ENCODE measurements at places on chromosomes 7 and 10. TPM values are rescaled to one million over a fixed set of nuclear protein-coding genes. Genes with fewer than 3 reads are reported as not detected.

ADARB2 gene
- total RNA-seq: 1.3 TPM

PLEKHS1 gene
- total RNA-seq: 0.04 TPM

AKR1C3 gene
- total RNA-seq: 10.6 TPM

NANOS1 gene
- total RNA-seq: 9.7 TPM

GPR26 gene
- total RNA-seq: not detected

SPDYE5 gene
- 0.11 TPM for total RNA-seq

FXYD4 gene
- total RNA-seq: not detected

KIAA1549 gene
- 3.6 TPM for total RNA-seq

CYP2E1 gene
- total RNA-seq: 6.4 TPM

KLF14 gene
- 0.45 TPM for total RNA-seq

CPA2 gene
- not detected for total RNA-seq

SPDYE6 gene
- total RNA-seq: not detected

GPR85 gene
- 0.83 TPM for total RNA-seq

PPP1R3C gene
- total RNA-seq: not detected

CHRM2 gene
- 0.03 TPM for total RNA-seq

TBRG4 gene
- total RNA-seq: 116 TPM

HOXA13 gene
- 0.11 TPM for total RNA-seq

PKD2L1 gene
- not detected for total RNA-seq

SPDYE16 gene
- total RNA-seq: 0.08 TPM

TAS2R4 gene
- 0.05 TPM for total RNA-seq

OGDHL gene
- total RNA-seq: 3.0 TPM

ZNF365 gene
- total RNA-seq: 3.3 TPM

VWDE gene
- total RNA-seq: 1.5 TPM

PODXL gene
- total RNA-seq: 12.7 TPM

DDX56 gene
- total RNA-seq: 108 TPM

SH2B2 gene
- 9.8 TPM for total RNA-seq

GPR141 gene
- total RNA-seq: not detected

CYP3A4 gene
- total RNA-seq: not detected

C7orf57 gene
- total RNA-seq: 0.32 TPM

Data from A375 (cell line).